ENCODE measurements at places on chromosomes 13 and 19.

GRCh38 chr13:20291675-20292074 lies 59.6 kb upstream of the GJB6 start:
- DNase-seq = no peak

- no peak for DNase-seq
These were observed 16.4 kb upstream of the ZNF331 start for GRCh38 chr19:53521373-53522202.

DNA sequence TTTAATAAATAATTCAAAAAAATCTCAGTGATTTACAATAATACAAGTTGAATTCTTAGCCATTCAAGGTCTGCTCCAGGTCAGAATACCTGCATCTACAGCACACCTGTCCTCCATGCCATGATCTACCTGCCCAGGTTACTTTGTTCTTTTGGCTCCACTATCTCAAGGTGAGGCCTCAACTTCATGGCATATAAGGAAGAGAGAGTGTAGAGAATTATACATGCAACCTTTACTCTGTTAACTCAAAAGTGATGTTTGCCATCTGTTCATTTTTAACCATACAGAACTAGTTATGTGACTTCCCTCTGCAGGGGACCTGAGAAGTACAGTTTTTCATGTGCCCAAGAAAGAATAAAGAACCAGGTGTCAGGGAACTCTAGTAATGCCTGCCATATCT lies 28.2 kb upstream of the MICU2 start:
- DNase-seq = no peak

DNA sequence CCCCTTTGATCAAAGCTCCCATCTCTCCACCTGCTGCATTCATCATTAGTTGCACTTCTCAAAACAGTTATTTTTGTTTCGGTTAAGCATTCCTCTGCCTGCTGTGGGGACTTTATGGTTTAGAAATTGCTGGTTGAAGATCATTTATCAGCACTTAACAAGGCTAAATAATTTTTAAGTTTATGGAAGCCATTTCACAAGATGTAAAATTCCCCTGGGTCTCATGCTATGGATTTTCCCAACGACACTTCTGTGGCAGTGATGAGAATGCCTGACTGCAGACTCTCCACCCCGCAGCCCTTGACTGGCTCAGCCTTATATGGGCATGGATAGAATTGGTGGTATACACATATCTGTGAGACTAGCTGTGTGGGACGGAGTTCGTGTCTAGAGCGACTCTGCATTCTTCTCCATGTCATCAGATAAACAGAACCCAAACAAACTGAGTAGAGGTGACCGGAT lies 52.8 kb downstream of the COL4A2 start:
- DNase-seq = no peak
